ENCODE measurements at places on chromosomes 5 and 9.

GRCh38 chr5:65192331-65192730, 289.4 kb downstream of the ADAMTS6 start:
- no peak for DNase-seq

- no peak for DNase-seq
Measured at GRCh38 chr9:121773286-121773953, 122.0 kb downstream of the DAB2IP start.

GRCh38 chr5:84378961-84379360, 5.7 kb downstream of the EDIL3 start:
- no peak for DNase-seq

DNA sequence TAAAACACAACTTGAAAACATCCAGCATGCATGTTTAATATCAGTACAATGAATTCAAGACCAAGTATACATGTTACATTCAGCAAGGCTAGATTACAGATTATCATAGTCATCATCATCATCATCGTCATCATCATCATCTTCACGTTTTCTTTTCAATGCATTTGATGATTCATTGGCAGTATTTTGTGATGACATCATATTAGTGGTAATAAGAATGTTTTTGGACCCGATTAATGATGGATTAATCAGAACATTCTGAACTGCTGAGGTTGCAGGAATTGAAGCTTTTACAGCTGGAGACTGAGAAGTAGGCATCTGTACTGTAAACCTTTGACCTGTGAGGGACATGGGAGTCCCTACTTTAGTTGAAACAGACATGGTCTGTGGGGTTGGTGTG, 4.5 kb downstream of the AK6 start:
- no peak for DNase-seq

DNA sequence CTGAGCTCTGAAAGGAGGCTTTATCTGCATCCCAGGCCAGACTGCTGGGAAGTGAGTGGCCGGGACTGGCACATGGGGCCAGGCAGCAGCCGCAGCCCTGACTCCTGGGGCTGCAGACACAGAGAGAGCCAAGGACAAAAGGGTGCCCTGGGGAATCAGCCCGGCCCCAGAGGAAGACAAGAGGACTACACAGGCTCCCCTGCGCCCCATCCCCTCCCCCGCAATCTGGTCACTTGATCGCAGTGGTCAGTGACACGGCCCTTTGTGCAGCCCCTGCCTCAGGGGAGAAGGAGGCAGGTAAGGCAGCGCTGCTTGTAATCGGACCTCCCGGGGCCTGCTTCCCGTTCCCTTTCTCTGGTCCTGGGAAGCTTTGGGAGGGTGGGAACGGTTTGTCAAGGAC, 55.5 kb upstream of the FUBP3 start:
- no peak for DNase-seq

Data from substantia nigra (tissue), 51 donors.